Effector memory CD4-positive, alpha-beta T cell (primary cell): ENCODE measurements at places on chromosomes 13 and 19.

DNA sequence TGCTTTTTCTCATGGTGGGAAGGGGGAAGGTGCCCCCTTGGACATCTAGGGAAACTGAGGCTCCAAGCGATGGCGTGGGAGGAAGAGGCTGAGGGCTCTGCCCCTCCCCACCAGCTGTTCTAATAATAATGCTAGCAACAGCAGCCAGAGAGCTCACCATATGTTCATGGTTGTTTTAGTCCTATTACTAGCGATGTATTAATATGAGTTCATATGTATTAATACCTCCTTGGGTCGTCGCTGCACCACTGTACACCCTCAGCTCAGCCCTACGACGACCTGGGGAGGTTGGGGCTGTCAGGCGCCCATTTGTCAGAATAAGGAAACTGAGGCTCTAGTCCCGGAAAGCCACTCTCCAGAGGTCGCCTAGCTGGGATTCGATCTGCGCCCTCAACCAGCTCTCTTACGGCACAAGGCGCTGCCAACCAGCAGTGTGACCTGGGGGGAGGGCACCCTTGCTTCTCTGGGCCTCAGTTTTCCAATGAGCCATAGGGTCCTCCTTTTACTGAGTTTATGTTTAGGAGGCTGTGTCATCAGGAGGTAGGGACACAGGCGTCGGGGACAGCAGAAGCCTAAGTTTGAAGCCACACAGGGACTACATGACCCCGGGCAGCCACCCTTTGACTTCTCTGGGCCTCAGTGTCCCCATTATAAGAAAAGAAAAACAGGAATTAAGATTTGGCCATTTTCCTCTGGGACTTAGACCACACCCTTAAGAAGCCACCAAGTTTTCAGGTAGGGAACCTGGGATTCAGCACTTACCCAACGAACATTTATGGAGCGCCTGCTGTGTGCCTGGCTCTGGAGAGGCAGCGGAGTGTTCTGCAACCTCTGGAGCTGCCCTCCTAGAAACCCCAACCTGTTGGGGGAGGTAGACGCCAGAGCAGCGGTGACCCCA lies 664 bp downstream of the MAST3 start:
- no peaks in the 10 kb centered on the region for H3K36me3 ChIP-seq
- peaks cover 19% of the 10 kb centered on the region for H3K4me1 ChIP-seq
- H3K4me3 ChIP-seq = peak overlapping the region; percentile 56
- H3K27me3 ChIP-seq = no peaks in the 10 kb centered on the region
- DNase-seq = no peak

DNA sequence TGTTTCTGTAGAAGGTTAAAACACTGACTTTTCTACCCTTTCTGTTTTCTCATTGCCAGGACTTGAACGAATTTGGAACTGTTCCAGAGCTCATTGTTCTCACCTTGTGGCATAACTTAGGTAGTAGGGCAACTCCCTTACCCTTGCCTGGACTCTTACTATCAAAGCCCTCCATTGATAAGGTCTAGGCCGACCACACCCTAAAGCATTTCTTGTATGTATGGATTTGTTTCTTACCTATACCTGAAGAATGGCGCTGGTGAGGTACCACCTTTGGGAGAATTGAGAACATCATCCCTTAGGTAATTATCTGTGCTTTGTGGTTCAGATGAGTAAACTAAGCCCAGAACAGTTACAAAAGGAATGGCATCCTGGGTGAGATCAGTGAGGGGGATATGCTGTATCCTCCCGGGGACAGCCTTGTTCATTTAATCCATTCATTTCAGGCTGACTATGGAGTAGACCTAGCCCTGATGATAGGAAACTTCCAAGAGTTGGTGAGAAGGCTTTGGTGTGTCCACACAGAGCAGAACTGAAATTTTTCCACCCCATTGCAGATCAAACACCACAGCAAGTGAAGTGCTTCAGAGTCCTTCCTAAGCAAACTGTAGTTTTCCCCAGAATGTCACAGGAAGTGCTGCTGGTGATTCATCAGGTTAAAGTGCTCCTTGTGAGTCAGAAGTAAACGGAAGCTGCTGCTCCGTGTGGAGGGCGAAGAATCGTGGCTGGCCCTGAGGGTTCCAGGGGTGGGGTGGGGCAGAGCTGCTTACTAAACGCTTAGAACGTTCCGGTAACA lies 113.0 kb downstream of the TEX26 start:
- H3K36me3 ChIP-seq = no peaks in the 10 kb centered on the region
- no peak overlapping the region for H3K4me3 ChIP-seq
- peak; percentile 20 for DNase-seq
- H3K27me3 ChIP-seq = no peaks in the 10 kb centered on the region
- H3K27ac ChIP-seq = peak overlapping the region; percentile 11

DNA sequence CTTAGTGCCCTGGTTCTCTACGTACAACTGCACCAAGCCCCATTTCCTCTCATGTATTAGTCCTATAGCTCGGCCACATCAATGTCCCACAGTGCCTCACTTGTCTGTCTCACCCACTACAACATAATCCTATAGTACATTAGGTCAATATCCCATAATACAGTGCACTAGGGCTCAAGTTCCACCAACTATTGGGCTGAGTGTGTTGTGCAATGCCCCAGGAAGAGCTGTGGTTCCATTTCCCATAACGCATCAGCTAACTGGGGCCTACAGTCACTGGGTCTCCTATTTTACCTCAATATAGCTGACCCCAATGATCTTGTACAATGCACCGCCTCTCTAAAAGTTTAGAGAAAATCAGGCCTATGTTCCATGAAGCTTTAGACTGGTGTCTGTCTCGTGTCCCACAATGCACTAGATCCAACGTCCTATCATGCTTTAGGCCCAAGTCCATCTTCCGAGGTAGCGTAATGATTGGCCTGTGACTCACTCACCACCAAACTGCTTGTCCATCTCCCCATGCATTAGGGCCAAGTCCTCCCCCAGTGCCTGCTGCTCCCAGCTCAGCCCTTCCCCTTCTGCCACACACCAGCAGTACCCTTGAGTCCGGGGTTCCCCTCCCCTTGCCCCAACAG lies 21.8 kb downstream of the TSKS start:
- H3K27ac ChIP-seq = no peak overlapping the region
- no peaks in the 10 kb centered on the region for H3K4me1 ChIP-seq

- DNase-seq = no peak
- H3K4me3 ChIP-seq = no peak overlapping the region
- H3K27ac ChIP-seq = no peak overlapping the region
These were observed 35.7 kb downstream of the TMEM255B start for GRCh38 chr13:113794764-113795173.

- DNase-seq = no peak
- H3K4me3 ChIP-seq = no peak overlapping the region
- no peaks in the 10 kb centered on the region for H3K27me3 ChIP-seq
- H3K27ac ChIP-seq = no peak overlapping the region
- no peaks in the 10 kb centered on the region for H3K36me3 ChIP-seq
These were observed 935.9 kb downstream of the EFNB2 start for GRCh38 chr13:105599477-105600037.

DNA sequence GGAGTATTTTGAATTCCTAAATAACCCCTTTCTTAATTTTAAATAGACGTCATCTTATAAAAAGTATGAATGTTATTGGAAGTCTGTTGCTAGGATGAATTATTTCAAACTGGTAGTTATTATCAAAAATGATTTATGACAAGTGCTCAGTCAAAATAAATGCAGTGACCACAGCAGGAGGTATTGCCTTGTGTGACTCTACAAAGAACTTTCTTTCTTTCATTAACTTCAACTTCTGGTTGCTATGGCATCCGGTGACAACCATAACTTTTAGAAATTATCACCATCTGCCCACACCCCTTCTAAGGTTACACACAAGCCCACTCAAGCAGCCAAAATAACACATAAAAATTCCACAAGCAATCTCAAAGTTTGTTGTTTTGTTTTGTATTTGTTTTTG lies 189.9 kb downstream of the DACH1 start:
- H3K4me3 ChIP-seq = no peak overlapping the region
- H3K36me3 ChIP-seq = no peaks in the 10 kb centered on the region
- no peak overlapping the region for H3K27ac ChIP-seq
- no peaks in the 10 kb centered on the region for H3K27me3 ChIP-seq
- no peak for DNase-seq

GRCh38 chr19:10780368-10780767 lies 55.6 kb downstream of the TMED1 start:
- H3K27me3 ChIP-seq = no peaks in the 10 kb centered on the region
- DNase-seq = no peak
- H3K4me3 ChIP-seq = no peak overlapping the region
- peaks cover 70% of the 10 kb centered on the region for H3K36me3 ChIP-seq
- no peak overlapping the region for H3K27ac ChIP-seq
- H3K4me1 ChIP-seq = no peaks in the 10 kb centered on the region

DNA sequence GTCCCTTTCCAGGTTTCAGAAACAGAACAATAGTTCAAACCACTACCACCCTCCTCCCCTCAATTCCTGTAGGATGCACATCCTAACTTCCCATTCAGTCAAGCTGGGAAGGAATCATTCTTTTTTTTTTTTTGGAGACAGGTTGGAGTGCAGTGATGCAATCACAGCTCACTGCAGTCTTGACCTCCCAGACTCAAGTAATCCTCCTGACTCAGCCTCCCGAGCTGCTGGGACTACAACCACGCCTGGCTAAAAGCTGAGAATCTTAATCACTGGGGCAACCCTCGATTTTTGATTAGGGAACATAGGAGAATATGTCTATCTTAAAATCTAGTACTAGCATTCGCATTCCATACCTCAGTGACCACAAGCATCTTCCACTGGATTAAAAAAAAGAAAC lies 146.2 kb downstream of the ABCC4 start:
- no peak overlapping the region for H3K27ac ChIP-seq
- H3K4me1 ChIP-seq = no peaks in the 10 kb centered on the region
- no peak overlapping the region for H3K4me3 ChIP-seq

DNA sequence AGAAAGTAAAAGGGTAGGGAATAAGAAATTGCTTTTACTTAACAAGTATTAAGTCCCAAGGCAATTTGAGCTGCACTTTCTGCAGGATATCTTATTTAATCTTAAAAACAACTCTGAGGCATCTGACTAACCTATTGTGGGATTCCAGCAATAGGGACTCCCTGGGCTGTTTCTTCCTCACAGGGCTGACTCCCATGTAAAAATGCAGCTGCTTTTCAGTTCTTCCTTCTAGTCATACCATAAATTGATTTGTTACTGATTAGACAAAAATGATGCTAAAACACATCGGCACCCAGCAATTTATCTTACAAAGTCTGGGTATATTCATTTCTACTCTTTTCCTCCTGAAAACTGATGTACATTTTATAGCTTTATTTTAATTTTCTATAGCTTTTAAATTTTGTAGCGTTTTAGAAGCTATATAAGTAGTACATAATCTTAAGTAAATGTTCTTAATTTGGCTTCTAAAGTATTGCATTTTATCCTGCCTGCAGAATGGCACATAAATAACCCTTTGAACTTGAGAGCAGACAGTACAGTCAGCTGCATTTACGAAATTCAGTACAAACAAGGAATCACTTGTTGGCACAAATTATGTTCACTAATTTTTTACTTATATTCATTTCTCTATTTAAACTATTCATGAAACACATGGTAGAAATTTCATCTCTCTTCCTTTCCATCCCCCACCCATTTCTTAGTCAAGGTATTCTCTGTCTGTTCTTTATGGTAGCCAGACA lies 102.4 kb upstream of the FRY start:
- no peak overlapping the region for H3K27ac ChIP-seq
- no peaks in the 10 kb centered on the region for H3K36me3 ChIP-seq
- DNase-seq = no peak
- H3K27me3 ChIP-seq = no peaks in the 10 kb centered on the region
- no peak overlapping the region for H3K4me3 ChIP-seq
- H3K4me1 ChIP-seq = peaks cover 33% of the 10 kb centered on the region

GRCh38 chr13:60944863-60945262 lies 470.8 kb downstream of the PCDH20 start:
- no peak overlapping the region for H3K27ac ChIP-seq
- H3K36me3 ChIP-seq = no peaks in the 10 kb centered on the region
- H3K27me3 ChIP-seq = no peaks in the 10 kb centered on the region
- DNase-seq = no peak
- H3K4me3 ChIP-seq = no peak overlapping the region

DNA sequence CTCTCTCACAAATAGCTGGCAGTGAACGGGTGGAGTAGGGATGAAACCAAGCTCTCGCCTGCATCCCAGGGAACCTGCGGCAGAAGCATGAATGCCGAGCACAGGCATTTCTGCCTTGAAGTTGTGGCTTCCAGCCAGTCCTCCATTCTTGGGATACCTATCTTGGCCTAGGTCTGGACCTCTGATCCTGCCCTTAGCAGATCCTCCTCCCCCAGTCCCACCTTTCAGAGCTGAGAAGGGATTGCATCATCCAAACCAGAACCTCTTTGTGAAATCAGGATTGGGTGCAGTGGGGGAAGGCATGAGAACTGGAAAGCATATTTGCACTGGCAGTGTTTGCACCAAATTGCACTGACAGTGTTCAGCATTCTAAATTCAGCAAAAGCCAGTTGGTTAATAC lies 5.8 kb downstream of the ZNF780A start:
- no peaks in the 10 kb centered on the region for H3K27me3 ChIP-seq
- H3K4me3 ChIP-seq = no peak overlapping the region
- no peak overlapping the region for H3K27ac ChIP-seq
- no peak for DNase-seq
- peaks cover 4% of the 10 kb centered on the region for H3K4me1 ChIP-seq

- no peaks in the 10 kb centered on the region for H3K27me3 ChIP-seq
- no peak within 1 kb of the TSS for H3K27ac ChIP-seq
- no peak for DNase-seq
- no peaks in the 10 kb centered on the region for H3K36me3 ChIP-seq
These were observed at the start of gene CLEC17A for GRCh38 chr19:14582894-14583340. Gene CLEC17A (plus strand): TSS chr19:14583084. CDS start chr19:14583161, 77 bp downstream.

DNA sequence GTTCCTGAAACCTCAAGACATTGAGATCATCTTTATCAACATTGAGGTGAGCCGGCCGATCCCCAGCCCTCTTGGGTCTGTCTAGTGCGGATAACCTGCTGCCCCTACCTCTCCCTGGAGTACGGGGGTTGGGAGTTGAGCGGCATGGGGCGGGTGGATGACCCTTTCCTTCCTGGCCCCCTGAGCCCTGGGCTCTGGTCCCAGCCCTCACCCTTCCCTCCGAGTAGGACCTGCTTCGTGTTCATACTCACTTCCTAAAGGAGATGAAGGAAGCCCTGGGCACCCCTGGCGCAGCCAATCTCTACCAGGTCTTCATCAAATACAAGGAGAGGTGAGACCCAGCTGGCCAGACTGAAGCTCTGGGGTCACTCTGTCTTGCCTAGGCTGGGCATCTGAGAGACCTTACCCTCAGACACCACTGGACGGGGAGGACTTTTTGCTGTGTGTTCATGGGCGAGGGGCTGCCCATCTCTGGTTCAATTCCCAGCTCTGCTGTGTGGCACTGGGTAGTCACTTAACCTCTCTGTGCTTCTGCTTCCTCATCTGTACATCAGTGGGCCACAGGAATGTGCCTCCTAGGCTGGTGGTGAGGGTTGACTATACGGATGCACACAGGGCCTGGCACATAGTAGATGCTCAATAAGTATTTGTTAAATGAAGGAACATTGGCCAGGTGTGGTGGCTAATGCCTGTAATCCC lies 52.7 kb downstream of the VAV1 start:
- H3K36me3 ChIP-seq = peaks cover 84% of the 10 kb centered on the region
- H3K27ac ChIP-seq = no peak overlapping the region
- no peaks in the 10 kb centered on the region for H3K4me1 ChIP-seq
- H3K4me3 ChIP-seq = no peak overlapping the region
- no peaks in the 10 kb centered on the region for H3K27me3 ChIP-seq

GRCh38 chr13:21138561-21138960 lies 37.8 kb downstream of the SKA3 start:
- peaks cover 3% of the 10 kb centered on the region for H3K36me3 ChIP-seq
- no peaks in the 10 kb centered on the region for H3K27me3 ChIP-seq
- no peak for DNase-seq
- H3K27ac ChIP-seq = no peak overlapping the region
- no peak overlapping the region for H3K4me3 ChIP-seq
- H3K4me1 ChIP-seq = peaks cover 20% of the 10 kb centered on the region
